Putamen (tissue), 1 donor: ENCODE measurements at places on chromosomes 6 and 20.

- no peak for DNase-seq
Measured at GRCh38 chr20:6560978-6561377, 206.5 kb upstream of the BMP2 start.

GRCh38 chr6:33885132-33886057 is 81.6 kb upstream of the MLN start:
- no peak for DNase-seq

DNA sequence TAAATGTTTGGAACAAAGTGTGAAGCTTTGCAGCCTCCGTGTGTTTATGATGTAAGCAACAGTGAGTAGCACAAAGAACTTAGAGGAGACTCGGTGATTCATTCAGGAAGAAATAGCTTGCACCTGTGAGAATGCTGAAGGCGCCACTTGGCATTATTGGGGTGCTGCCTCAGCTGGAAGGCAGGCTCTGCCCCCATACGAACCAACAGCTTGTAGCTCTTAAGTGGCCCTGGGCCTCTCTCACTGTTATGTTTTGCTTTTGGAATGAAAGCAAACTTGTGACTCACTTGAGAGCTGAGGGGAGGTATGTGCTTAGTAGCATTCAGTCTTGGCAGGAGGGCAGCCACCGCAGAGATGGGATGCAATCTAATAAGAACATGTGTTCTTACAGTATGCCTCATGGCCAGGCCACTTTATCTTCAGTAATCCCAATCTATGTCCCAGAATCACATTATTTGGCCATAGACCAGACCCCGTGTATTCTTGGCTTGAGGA is 310.7 kb downstream of the EYA4 start:
- no peak for DNase-seq

GRCh38 chr6:140845701-140846100 is 1287.0 kb upstream of the GJE1 start:
- DNase-seq: no peak

GRCh38 chr6:155061381-155061780 is 66.3 kb downstream of the TIAM2 start:
- no peak for DNase-seq

- no peak for DNase-seq
Measured at GRCh38 chr20:58127701-58128111, 100.7 kb downstream of the ANKRD60 start.

DNA sequence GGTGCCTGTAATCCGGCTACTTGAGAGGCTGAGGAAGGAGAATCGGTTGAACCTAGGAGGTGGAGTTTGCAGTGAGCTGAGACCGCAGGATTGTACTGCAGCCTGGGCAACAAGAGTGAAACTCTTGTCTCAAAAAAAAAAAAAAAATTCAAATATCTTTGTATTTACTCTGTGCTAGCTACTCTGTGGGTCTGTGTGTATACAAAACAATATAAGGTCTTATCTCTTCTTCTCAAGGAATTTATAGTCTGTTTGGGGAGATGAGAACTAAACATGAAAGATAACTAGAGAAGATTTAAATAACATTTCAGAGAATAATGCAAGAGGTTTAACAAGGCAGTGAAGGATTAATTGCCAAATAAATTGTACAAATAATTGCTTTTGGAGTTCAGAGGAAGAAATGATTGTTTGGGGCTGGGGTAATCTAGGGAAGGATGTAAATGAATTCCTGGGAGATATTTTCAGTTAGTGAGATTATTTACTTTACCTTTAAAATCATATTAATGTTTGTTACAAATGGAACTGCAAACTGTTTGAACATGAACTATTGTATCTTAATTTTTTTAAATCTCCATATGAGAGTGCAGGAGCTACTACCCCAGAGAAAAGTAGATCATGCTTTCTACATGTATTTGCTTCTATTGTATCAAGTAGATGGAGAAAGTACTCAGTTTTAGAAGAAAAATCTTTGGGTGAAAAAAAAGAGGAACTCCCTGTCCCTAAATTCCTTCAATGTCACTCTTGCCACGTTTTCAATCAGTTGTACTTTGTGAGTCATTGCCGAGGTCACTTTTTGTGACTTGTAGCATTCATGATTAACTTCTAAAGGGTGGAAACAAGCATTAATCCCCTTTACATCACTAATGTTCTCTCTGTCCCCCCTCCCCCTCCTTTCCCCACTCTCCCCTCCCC is 39.0 kb downstream of the NCOA3 start:
- DNase-seq: no peak

DNA sequence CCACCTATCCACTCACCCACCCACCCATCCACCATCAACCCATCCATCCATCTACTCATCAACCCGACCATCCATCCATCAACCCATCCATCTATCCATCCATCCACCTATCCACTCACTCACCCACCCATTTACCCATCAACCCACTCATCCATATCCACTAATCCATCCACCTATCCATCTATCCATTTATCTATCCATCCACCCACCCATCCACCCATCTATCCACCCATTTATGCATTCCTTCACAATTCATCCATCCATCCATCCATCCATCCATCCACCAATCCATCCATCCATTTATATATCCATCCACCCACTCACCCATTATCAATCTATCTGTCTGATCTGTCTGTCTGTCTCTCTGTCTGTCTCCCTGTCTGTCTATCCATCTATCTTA is 14.1 kb downstream of the BPIFB4 start:
- no peak for DNase-seq

DNA sequence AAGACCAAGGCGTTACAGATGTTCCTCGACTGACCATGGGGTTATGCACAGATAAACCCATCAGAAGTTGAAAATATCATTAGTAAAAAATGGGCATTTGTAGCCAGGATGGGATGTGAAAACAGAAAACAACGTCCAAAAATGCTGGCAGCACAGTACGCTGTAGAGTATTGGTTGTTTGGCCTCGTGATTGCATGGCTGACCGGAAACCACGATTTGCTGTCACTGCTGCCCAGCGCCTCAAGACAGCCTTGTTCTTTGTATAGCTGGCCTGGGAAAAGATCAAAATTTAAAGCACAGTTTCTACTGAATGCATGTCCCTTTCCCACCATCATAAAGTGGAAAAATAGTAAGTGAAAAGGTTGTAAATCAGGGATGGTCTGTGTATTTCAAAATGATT is 41.9 kb downstream of the MTHFD1L start:
- DNase-seq: no peak

GRCh38 chr20:62824476-62825332 is 7.9 kb downstream of the COL9A3 start:
- no peak for DNase-seq

GRCh38 chr6:127026247-127026646 is 92.2 kb upstream of the RSPO3 start:
- no peak for DNase-seq

DNA sequence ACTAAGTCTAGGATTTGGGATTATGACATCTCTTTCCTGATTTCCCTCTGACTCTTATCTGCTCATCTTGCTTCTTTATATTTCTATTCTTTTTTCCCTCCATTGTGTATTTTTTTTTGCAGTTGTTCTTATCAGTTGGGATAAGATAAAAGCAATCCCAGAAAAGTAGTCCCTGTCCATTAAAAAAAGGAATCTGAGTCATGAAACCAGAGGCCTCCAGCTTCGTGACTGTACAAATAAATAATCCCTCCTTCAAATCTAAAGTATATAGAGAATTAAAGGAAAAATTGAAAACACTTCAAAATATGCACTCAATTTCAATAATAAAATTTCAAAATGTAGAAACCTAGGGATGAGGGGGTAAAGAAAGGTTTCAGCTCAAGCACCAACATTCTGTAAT is 317.8 kb upstream of the NT5E start:
- DNase-seq: no peak

GRCh38 chr20:15297059-15297875 is 959.9 kb upstream of the FLRT3 start:
- no peak for DNase-seq

DNA sequence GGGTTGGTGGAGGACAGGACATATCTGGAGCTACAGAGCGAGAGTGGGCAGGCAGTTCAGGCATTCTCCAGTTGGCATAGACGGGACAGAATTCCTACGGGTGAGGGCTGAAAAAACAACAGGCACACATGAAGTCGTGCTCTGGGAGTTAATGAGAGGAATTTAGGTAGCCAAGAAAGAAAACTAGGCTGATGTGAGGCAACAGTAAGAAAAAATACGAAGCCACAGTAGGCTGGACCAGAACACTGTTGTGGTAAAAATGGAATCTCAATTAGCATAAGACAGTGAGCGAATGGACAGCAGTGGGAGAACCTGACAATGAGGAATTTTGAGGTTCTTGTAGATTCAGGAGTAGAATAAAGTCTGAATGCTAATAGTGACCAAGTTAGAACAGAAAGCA is 488.1 kb upstream of the AGPAT4 start:
- no peak for DNase-seq

DNA sequence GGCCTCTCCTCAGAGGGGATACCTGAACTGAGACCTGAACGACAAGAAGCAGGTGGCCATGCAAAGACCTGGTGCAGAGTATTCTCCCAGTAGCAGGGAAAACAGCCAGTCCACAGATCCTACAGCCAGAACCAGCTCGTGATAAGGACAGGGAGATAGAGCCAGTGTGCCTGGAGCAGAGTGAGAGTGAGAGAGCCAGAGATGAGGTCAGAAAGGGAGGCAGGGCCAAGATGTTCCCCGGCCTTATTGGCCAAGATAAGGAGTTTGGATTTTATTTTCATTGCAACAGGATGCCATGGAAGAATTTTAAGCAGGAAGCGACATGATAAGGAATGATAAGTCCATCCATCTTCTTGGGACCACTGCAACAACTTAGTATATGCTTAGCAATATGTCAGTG is 111.8 kb downstream of the UBE3D start:
- DNase-seq: no peak

DNA sequence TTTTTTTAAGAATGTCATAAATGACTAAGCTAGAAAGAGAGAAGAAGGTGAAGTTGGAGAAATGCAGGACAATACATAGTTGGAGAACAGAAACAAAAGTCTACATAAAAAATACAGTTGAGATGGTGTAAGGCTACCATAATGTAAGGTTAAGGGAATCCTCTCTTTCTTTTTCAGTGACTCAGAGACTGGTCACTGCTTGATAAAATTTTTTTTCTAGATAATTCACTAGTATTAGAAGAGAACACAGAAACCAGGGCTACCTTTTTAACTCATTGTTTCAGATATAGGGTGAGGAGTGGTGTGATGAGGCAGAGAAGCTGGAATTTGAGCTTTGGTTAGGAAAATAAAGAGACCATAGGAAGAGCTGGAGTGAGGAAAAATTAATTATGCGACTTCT is 18.2 kb upstream of the EDN1 start:
- DNase-seq: no peak

GRCh38 chr6:170232186-170233002 is 58.5 kb downstream of the DLL1 start:
- no peak for DNase-seq

DNA sequence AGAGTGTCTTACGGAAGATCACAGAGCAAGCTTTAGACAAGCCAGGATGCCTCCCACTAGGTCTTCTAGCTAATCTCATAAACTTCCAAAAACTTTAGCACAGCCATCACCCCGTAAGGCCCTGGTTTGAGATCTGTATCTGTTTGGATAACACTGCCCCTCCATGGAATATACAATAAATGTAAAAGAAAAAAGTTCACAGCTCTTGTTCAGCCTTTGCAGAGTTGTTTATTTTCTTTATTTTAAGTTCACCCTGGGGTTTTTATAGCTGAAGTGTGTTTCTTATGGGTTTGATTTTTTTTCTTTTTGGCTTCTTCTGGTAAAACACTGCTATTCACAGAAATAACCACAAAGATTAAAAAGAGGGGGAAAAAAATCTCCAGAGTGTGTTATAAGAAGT is 125.6 kb downstream of the EYA2 start:
- no peak for DNase-seq

GRCh38 chr6:158758451-158758860 is 60.7 kb downstream of the EZR start:
- no peak for DNase-seq

DNA sequence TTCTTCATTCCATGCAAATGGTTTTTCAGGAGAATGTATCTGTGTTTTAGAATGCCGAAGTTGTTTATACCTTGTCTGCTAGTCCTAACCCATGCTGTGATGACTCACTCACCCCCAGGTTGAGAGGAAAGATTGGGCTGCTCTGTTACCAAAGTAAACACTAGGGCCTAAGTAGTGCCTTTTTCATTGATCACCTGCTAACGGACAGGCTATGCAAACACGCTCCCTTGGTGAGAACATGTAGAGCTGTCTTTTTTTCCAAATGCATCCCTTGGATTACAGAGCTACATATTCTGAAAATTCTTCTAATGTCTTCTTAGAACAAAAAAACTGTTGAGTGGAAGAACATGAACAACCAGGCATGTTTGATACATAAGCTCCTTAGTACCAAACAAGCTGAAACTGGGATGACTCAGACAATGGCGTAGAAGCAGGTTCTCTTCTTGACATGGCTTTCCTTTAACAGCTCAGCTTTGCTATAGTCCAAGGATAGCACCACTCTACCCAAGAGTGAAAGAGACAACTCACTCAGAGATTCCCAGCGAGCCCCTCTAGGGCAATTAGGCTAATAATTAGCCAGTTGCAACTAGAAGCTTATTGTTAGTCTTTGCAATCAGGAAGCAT is 20.5 kb downstream of the PERP start:
- no peak for DNase-seq

DNA sequence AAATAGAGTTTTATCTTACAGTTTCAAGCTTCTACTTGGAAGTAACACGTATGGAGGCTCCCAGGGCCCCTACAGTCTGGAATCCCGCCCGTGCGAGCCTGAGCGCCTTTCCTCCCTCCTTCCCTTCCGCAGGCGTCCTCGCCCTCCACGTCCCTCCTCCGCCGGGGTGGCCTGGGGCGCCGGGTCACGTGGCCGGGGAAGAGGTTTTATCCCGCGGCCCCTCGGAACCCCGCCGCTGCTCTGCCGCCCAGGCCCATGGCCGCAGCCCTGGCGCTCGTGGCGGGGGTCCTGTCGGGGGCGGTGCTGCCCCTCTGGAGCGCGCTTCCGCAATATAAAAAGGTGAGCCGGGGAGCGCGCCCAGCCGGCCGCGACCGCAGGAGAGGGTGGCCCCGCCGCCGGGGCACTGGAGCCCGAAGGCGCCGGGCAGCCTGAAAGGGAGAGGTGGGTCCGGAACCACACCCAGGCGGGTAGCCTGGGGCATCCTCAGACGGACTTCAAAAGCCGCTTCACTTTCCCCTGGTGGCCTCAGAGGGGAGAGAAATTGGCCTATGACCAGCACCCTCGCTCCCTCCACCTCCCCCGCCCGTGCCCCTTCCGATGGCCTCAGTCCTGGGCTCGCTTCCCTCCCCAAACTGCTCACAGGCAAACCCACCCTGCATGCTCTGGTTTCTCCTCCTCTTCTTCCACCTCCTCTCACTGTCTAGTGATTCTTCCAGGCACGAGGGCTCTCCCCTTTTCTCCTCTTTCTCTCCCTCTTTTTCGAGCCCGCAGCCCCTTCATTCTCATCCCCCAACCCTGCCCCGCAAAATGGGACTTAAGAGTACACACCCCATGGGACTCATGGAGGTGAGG is at the start of gene CLPSL2:
TSS of gene CLPSL2 (plus strand) at position 235 of the 852 bp plus-strand sequence. CDS start at position 256, 21 bp downstream.
- no peak for DNase-seq

DNA sequence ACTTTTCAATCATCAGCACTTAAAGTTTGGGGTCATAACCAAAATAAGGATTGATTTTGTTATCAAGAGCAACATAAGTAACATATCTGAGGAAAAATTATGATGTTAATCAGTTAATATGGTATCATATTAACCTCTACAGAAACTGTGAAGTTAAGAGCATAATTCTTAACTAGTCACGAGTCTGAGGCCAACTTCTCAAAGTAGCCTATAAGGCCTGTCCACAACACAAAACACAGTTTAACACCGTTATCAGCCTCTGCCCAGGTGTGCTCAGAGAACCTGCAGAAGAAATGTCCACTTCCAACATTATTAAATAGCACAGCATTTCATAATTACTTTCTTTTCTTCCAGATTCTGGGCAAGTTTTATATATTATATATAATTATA is 1.1 kb downstream of the STX7 start:
- DNase-seq: no peak
